ENCODE measurements at places on chromosomes 4 and X. TPM values are rescaled to one million over a fixed set of nuclear protein-coding genes. Genes with fewer than 3 reads are reported as not detected.

Gene HTN3
- polyA plus RNA-seq, result not detected

DNA sequence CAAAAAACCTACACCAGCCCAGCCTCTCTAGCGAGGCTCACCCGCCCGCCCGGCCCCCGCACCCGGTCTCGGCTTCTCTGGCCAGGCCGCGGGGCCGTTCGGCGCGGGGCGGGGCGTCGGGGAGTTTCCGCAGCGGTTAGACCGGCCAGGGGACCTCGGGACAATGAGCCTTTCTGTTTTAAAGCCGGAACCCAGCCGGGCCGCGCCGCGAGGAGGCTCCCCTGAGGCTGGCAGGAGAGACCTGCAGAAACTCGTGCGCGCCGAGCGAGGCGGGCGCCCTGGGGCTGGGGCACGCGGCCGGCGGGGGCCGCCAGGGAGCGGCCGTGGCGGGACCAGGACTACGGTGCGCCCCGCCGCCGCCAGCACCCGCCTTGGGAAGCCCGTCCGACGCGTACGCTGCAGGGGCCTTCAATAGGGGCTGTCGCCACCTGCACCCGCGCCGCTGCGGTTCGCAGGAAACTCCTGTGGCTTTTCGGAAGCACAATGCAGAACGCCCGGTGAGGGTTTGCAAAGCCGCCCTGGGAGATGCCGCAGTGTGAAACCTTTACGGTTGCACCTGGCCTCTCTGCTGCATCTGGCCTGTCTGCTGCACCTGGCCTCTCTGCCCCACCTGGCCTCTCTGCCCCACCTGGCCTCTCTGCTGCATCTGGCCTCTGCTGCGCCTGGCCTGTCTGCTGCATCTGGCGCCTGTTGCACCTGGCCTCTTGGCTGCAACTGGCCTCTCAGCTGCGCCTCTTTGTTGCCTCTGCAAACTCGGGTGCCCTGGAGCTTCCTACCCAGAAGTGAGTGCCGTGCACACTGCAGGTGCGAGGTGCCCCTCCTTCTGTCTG, 63.9 kb downstream of the TRAPPC11 start:
- DNase-seq, result no peak

Gene DDIT4L
- polyA plus RNA-seq, result 2.0 TPM

Gene CXCL10
- polyA plus RNA-seq, result 3.0 TPM

DNA sequence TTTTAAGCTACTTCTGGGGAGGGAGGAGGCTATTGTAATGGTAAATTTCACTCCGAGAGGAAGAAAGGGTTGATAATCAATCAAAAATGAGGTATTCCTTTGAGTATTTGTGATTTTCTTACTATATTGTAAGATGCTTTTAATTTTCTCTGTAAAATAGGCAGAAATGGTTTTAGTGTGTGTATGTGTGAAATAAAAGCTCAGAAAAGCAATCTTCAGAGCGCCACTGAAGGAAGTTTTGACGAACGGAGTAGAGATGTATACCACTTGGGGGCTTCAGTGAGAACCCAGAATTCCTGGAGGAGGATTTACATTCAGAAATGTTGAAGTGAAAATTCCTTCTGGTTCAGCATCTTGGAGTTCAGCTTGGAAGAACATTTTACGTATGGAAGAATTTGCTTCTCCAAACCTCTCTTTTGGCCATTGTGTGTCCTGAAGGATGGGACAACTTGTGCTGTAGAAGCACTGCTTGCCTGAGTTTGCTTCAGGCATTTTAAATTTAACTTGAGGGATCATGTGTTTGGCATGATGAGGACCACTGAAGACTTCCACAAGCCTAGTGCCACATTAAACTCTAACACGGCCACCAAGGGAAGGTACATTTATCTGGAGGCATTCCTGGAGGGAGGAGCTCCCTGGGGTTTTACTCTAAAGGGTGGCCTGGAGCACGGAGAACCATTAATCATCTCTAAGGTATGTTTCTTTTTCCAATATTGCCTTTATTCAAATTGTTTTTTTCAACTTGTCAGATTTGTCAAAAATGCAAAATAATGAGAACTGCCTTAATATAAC, 695 bp downstream of the SHROOM3 start:
- DNase-seq, result no peak

DNA sequence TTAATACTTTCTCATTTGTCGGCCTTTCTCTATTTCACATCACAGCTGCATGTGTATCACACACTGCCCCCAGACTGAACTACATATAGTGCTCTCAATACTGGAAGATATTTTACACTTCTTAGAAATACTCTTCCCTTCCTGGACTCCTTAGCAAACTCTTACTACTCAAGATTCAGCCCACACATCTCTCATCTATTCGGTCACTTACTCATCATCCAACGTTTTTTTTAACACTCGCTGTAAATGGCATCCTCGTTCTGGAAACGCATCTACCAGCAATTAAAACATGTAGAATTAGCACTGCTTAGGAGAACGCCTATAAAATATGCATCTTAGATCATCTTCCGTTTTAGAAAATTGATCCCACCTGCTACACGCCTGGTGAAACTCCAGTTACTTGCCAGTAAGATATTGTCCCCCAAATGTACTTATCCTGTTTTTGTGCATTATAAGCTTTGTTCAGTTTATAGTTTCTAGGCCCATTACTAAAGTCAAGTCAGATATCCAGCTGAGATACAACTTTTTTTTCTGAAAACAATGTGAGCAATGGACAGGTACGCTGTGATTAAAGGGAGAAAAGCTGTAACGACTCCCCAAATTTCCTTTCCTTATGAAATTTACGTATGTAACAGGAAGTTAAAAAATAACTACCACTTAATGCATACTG, 1.0 kb downstream of the LRP2BP start:
- DNase-seq, result no peak

- DNase-seq, result no peak
Measured at GRCh38 chr4:8039290-8039689, 99.6 kb upstream of the AFAP1 start.

DNA sequence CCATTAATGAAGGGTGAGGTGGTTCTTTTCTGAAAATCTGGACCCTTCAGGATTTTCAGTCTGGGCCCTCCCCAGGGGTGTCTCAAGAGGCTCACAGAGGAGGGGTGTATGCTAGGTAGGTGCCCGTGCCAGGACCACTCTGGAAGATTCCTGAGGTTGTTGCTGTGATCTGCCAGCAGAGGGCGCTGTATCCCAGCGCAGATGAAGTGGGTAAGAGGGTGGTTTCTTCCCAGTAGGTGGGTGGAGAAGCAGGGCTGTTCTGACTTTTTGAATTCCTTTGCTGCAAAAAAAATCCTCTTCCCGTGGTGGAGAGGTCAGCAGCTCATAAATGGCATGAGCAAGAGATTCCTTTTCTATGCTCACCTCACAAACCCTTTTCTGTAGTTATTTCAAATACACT, 51.1 kb downstream of the SCML1 start:
- DNase-seq, result no peak

Measured in AG04450 (cell line).